ENCODE measurements at places on chromosomes 2 and 18.

DNA sequence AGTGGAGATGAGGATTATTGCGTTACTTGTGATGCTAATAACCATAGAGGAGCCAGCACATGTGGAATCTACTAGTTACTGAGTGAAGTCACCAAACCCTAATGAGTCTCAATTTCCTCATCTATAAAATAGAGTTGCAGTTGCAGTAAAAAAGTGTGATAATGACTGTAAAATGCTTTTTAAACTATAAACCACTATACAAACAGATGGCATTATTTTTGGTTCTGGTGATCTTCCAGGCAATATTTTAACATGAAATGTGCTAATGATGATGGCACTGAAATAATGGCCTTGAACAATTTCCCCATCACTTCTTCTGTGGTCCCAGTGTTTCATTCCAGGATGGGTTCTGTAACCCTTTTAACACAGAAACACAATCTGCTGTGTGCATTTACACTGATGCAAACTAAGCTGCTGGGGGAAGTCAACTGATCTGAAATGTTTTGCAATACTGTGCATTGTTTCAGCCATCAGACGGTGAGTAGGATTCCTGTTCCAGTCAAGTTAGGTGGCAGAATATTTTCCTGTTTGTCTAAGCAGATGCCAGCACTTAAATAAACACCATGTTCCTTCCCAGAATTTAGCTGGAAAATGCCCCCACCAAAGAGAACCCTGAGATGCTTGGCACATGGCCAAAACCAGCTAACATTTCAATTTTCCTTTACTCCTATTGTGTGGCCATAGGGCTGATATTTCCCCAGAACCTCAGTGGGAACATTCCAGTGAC lies 52.6 kb downstream of the TACR1 start:
- no peak for DNase-seq

DNA sequence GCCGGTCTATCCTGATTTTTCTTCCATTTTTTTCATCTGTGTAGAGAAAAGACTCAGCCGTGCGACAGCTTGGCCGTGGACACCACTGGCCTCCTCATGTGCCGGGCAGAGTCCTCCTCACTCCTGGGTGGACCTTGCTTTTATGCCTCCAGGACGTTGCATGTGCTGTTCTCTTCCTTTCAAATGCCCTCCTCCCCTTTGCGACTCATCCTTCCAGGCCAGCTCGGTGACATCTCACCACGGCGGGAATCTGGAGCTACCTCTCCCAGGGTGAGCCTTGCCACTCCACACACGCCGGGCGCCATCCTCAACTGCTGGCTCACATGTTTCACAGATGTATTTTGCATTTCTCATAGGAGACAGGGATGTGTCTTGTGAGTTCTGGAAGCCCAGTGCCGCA lies 198.5 kb upstream of the HDAC4 start:
- no peak for DNase-seq

- no peak for DNase-seq
Observed at GRCh38 chr18:49841236-49842217, 28.2 kb upstream of the ACAA2 start.

- DNase-seq, result no peak
Observed at GRCh38 chr2:43989545-43989944, 6.2 kb downstream of the LRPPRC start.

DNA sequence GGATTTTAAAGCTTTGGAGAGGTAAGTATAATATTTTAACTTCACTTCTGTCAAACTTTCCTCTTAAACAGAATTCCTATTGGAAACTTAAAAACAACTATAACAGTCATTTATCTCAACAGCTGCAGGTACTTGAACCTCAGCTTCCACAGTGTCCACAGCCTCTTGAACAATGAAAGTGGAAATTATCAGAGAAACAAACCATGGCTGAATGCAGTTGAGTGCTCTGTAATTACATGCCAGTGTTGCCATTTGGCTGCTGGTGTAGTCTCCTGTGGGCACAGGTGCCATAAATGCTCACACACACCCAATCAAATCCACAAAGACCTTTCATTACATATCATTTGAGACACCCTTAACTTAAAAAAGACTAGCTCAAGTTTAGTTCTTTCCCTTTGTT lies 125.1 kb downstream of the CPS1 start:
- DNase-seq, result peak; percentile 80

Measured in NCI-H1092 (cell line).